NCI-H1048 (cell line): ENCODE measurements at places on chromosomes 4 and X.
A peak's percentile ranks its signal among the peaks of the same experiment; 100 is the strongest.

DNA sequence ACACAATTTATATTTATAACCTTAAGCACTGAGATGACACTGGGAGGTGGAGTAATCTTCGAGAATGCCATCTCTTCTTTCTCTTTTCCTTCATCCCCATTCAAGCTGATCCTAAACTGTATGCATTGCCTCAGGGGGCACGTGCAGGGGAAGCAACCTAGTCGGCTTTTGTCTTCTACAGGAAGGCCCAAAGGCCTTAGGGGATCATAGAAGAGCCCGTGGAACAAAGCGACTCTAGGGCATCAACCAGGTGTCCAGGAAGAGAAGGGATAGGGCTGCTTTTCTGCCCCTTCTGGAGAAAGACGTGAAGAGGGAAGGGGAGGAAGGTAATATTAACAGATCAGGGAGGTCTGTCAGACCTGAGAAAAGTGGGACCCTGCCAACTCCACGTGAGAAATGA is 6.9 kb upstream of the TLR8 start:
- DNase-seq: no peak

- DNase-seq: no peak
Observed at GRCh38 chr4:40502220-40502619, 127.4 kb downstream of the RBM47 start.

- no peak for DNase-seq
Observed at GRCh38 chr4:179671609-179672008, 2229.4 kb upstream of the AGA start.

DNA sequence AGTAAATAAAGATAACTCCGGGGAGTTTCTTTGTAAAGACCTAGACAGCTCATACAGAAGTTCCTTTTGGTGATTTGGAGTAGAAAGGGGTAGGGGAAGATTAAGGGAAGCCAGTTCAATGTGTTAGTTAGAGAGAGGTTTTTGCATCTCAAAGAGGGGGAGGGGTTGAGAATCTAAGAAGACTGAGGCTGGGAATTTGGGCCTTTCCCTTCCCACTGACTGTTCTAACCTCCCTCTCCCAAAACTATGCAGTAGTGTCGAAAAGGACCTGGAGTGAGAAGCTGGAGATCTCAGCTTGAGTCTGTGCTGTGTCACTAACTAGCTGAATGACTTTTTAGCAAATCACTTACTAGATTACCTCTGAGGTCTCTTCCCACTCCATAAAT is 55.7 kb upstream of the CCDC160 start:
- DNase-seq: no peak

GRCh38 chr4:112296949-112297880 is at the start of gene ALPK1:
ALPK1 (plus strand) TSS chr4:112297369.
- peak; percentile 53 for DNase-seq

DNA sequence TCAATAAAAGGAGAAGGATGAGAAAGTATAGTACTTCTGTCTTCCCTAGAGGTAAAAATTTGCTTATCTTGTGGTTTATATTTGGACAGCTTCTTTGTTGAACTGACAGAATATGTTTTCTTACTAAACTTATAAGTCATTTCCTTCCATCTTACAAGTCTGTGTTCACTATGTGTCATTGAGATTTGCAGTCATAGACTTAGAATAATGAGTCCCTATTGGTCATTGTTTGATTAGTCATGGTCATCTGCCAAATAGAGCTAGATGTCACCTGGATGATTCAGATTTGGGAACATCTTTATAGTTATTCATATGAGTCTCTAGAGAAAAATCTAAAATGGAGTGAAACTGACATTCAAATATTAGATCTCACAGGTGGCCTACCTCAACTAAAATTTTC is 51.5 kb downstream of the SPATA18 start:
- DNase-seq: no peak

DNA sequence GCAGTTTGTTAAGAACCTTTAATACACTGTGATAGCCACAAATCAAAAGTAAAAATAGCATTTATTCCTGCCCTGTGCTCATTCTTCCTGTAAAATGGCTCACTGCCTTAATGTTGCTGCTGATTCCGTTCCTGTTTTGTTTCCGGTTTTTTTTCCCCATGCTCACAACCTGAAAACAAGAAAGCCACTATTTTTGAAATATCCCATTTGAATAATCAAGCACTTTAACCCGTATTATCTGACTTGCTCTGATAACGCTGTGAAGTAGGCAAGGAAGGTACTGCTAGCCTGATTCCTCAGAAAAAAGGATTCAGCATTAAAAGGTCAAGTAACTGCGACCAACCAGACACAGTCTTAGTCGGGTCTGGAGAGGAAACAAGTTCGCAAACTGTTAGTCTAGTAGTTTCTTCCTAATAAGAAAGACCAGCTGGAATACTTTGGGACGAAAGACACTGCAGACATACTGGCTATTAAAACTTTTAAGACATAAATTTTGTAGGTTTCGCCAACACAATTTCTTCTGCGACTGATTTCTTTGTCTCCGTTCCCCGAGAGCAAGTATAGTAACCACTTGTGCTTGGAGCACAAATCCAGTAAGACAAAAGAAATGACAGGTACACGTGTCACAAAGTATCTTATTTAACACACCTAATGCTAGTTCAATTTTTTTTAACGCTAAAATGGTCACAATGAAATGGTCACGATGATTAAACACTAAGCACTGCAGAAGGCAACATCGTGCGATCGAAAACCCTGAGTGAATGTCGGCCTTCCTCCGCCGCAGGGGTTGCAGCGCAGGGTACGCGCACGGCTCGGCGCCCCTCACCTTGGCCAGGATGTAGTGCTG is 802 bp downstream of the COX18 start:
- DNase-seq: no peak

- DNase-seq: no peak
Observed at GRCh38 chr4:73036123-73036522, 33.4 kb downstream of the COX18 start.

GRCh38 chr4:173039617-173040577 is 128.7 kb upstream of the GALNT7 start:
- no peak for DNase-seq

DNA sequence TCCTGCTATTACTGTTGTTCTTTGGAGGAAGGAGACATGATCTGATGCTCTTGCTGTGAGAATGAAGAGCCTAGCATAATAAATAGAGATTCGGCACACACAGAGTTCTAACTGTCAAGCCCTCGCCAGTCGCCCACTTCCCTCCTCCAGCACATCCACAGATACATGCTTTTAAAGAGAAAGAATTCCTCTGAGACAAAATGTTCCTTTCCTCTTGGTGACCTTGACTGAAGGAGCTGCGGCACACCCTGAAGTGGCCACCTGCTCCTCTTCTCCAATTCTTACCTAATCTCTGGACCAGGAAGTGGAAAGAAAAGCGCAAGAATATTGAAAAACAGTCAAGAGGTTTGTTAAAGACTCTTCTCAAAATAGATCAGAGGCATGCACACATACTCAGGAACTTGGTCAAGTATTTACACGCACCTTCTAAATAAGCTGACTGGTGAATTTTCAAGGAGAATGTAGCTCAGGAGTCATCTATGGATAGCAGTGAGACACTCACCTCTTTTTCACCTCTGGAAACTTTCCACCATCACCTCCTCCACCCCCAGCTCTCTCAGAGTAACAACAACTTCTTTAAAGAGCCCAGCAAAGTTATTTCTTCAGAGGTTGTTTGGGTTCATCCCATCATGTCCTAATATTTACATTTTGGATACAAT is 95.4 kb downstream of the PARM1 start:
- no peak for DNase-seq

DNA sequence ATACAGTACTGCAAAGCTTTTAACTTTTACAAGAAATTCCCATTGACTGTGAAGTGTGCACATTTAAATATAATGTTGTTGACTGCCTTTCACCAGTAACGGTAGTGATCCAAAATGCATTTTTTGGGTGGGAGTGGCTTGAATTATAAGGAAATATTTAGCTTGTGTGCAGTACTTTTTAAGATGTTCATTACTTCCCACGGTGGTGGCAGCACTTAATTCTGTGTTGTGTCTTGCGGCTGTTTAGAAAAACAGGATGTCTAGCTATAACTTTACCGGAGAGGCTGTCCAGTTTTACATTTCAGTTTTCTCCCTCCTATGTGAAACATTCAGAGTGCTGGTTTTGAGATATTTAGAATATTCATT is 1.7 kb downstream of the TMEM131L start:
- no peak for DNase-seq

DNA sequence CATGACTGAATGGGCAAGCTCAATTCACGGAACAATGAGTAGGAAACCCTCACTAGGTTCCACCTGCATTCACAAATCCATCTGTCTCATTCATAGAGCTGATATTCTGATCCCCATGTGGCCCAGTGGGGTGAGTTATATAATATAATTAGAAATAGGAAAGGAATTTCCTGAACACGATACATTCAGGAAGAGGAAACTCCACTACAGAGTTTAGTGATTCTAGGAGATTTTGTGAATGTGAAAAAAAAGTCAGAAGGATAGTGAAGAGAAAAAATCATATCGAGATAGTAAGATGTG is 471.2 kb downstream of the GASK1B start:
- DNase-seq: no peak

DNA sequence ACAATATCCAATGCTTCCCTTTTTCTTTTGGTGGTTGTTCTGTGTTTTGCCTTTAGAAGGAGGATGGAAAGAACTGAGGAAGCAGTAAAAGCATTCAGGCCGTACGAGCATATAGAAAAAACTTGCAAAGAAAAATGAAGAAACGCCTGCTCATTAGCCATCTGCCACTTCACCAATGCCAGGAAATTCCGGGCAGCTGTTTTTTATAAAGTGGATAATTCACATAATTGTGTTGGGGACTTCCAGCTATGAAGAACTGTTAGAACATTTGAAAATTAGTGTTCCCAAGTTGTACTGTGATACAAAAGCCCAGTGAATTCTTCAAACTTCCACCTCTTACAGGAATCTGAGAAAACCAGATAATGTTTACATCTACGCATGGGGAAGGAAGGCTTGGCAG is 11.7 kb downstream of the RELL1 start:
- DNase-seq: no peak

DNA sequence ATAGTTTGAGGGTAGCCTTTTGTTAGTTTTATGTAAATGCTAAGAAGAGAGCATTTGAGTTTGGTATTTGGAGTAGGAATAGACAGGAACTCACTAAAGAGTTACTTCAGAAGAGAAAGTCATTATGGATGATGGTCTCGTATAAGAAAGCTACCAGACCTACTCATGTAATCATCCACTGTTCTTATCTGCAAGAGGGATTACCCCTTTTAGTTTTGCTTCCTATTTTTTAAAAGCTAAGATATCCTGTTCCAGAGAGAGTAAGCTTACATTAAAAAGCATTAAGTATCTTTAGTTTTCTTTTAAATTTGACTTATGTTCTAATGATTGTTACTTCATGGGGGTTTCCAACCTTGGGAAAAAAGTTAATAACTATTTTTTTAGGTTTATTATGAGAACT is 12.5 kb upstream of the ART3 start:
- DNase-seq: no peak

DNA sequence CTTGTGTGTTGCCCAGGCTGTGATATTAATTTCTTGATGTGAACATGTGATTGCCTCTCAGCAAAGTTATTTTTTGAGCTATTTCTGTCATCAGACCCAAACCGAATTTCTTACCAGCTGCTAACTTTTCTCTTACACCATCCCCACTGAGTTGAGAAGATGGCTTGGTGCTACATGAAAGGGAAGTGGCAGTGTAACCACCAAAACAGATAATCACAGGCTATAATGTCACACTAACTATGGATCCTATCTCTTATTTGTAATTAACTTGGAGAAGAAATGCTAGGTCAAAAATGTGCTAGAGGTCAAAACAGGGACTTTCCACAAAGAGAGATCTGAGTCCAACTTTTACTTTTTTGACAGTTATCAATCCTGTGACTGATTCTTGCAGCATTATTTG is 43.8 kb downstream of the ELOVL6 start:
- no peak for DNase-seq

DNA sequence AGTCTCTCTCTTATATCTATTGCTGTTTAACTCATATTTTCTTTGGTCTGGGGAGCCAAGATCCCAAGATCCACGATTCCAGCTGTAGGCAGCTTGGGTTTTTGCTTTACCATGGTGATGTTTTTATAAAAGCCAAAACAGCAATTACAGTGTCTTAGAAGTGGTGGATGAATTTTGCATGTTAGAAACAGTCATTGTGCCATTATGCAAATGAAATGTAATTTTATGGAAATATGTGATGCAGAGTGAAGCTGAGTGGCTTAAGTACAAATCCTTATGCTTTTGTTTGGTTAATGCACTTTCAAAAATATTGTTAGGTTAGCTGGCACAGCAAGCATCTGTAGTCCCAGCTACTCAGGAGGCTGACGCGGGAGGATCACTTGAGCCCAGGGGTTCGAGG is 32.8 kb upstream of the PTTG2 start:
- peak; percentile 50 for DNase-seq

DNA sequence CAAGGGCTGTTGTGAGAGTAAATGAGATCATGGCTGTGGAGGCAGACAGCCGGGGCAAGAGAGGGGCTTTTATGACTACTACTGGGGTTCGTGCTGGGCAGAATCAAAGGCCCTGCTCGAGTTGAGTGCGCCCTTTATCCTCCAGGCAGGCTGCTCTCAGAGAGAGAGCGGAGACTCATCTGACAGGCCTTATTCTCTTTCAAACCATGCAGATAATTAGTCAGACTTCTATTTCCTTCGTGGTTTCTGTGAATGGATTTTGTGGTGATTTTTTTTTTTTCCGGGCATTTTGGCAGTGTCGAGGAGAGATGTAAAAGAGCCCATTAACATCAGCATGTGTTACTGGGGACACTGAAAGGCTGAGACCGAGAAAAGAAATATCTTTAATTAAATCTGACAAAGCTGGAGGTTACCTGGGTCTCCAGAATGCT is 73.6 kb downstream of the MED28 start:
- DNase-seq: no peak

GRCh38 chr4:52249581-52249980 is 198.5 kb downstream of the SPATA18 start:
- no peak for DNase-seq

DNA sequence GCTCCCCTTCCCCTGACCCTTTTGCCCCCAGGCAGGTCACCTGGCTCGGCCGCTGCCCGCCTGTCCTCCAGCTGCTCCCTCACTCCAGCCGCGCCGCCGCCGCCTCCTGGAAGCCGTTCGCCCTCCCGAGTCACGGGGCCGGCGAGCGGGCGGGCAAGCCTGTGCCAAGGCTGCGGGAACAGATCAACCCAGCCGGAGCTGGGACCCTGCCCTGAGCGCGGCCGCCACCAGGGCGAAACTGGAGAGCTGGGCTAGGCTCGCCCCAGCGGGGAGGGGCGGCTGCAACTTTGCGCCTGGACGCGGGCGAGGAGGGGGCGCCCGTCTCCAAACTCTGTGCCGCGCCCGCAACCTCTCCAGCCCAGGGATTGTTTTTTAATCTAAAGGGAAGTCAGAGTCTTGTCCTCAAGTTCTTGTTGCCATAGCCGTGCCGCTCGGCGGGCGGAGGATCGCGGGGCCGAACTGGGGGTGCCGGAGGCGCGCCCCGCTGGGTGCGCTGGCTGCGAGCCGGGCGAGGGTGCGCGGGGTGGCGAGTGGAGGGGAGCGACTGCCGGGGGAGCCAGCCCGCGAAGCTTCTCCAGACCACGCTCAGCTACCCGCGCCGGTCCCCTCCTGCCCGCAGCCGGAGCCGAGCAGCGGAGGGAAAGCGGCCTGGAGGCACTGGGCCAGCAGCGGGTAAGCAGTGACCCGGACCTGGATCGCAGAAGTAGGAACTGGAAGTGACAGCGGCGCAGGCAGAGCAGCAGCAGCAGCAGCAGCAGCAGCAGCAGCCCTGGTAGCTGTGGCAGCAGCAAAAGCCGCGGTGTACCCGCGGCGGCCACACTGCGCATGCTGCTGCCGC is 13.4 kb downstream of the ARHGEF6 start:
- DNase-seq: no peak
